ENCODE measurements at places on chromosomes 5 and 9. TPM values are rescaled to one million over a fixed set of nuclear protein-coding genes. Genes with fewer than 3 reads are reported as not detected.

DNA sequence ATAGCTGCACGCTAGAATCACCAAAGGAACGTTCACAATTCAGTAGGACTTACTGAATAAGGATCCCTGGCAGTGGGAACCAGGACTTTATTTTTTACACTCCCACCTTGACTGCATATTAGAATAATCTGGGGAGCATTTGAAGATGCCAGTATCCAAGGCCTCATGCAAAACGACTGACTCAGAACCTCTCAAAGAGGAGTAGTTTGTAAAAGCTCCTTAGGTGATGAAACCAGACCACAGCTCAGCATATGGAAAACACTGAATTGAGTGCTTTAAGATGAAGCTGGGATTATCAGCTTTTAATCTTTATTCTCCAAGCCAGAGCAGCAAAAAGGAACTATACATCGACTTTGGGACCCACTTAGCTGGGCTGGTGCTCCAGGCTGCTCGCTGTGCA, 288.3 kb downstream of the MLLT3 start:
- DNase-seq, result no peak

The GLRA1 gene
- total RNA-seq, result not detected

GRCh38 chr5:154916874-154917273, 21.1 kb downstream of the GEMIN5 start:
- no peak for DNase-seq

- DNase-seq, result no peak
Observed at GRCh38 chr9:116901260-116901659, 214.2 kb downstream of the TRIM32 start.

DNA sequence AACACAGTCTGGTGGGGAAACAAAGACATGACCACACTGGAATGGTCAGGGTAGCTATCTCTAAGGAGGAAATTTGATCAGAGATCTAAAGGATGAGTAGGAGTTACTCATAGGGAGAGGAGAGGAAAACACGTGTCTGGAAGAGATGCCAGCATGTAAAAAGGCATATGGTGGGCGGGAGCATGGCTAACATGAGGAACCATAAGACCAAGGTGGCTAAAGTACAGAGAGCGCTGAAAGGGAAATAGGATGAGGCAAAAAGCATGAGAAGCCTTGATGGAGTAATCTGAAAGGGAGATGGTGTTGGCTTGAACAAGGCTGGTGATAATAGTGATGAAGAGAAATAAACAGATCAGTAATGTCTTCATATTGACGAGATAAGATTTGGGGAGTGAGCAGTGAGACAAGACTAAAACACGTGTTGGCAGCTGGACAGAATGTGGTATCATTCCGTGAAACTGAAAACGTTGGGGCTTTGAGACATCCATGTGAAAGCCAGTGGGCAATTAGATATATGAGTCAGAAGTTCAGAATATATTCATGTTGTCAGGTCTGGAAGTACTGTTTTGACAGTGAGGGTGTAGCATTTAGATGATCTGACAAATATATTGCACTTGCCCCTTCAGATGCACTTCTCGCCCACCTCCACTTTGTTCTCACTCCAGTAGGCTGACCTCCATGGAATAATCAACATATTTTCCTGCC, 209.1 kb upstream of the KCNN2 start:
- no peak for DNase-seq
